ENCODE measurements at places on chromosomes 7 and 10. TPM values are rescaled to one million over a fixed set of nuclear protein-coding genes. Genes with fewer than 3 reads are reported as not detected.

DNA sequence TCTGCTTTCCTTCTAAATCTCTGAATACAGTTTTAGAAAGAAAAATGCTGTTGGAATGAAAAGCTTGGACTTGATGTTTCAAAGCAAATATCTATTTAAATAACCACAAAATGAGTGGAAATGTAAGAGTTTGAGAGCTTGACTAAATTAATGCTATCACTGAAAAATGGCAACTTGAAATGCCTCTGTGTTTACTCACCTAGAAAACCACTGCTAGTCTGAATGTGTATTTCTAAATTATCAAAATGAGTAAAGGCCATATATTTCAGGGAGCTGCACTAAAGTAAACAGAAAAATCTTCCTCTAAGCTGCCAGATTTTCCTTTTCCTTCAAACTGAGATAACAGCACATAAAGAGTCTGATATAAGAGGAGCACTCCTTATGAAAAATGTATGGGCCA, 87.9 kb downstream of the DPY19L1 start:
- DNase-seq = no peak
- no peaks in the 10 kb centered on the region for H3K27me3 ChIP-seq
- no peak overlapping the region for H3K4me3 ChIP-seq
- no peaks in the 10 kb centered on the region for H3K36me3 ChIP-seq

GRCh38 chr10:77159538-77160110, 478.0 kb downstream of the KCNMA1 start:
- no peak for DNase-seq
- H3K27ac ChIP-seq = no peak overlapping the region
- H3K36me3 ChIP-seq = no peaks in the 10 kb centered on the region
- no peaks in the 10 kb centered on the region for H3K27me3 ChIP-seq
- H3K4me1 ChIP-seq = peaks cover 60% of the 10 kb centered on the region

DNA sequence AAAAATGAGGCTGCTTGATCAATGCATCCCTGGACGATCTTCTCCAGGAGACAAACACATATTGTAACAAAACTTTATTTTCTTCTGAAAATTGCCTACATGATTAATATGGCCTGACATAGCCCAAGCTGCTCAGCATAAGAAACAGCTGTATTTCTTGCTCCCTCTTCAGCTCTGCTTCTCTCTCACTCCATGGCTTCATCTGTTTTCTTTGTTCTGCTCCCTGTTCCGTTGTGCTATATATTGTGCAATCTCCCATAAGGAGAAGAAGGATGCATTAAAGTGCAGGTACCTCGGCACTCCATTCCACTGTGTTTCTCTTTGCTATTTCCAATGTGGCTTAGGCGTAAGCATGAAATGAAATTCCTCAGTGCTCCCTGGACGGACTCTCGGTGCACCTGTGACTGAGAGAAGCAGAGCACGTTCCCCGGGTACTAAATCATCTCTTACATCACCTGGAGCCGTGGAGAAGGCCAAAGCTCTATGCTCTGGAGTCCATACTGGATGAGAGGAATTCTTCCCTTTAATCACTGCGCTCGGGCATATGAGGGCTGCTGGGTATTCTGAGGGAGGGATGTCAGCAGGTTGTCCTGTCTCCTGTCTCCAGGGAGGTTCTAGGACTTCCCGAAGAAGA, 254.3 kb downstream of the GALNT17 start:
- no peak overlapping the region for H3K27ac ChIP-seq
- no peaks in the 10 kb centered on the region for H3K4me1 ChIP-seq
- no peaks in the 10 kb centered on the region for H3K27me3 ChIP-seq
- H3K4me3 ChIP-seq = no peak overlapping the region
- peak; percentile 45 for DNase-seq
- no peaks in the 10 kb centered on the region for H3K36me3 ChIP-seq

DNA sequence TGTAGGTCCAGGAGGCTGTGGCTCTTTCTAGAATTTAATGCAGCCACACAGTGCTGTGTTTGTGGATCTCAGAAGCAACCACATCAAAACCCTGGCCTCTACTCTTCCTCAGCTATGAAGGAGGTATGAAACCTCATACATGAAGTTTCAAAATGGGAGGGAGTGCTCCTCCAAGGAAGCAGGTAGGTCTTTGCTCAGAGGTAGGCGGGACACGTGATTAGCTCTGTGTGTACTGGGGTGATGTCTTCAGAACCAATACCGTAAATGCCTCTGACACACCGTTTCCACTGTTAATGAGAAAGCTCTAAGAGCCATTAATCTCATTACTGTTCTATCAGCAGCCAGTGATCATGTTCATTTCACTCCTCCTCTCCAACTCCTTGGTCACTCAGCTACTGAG, 126.1 kb downstream of the PLXNA4 start:
- no peak for DNase-seq
- no peaks in the 10 kb centered on the region for H3K4me1 ChIP-seq
- H3K36me3 ChIP-seq = no peaks in the 10 kb centered on the region
- H3K27ac ChIP-seq = no peak overlapping the region

DNA sequence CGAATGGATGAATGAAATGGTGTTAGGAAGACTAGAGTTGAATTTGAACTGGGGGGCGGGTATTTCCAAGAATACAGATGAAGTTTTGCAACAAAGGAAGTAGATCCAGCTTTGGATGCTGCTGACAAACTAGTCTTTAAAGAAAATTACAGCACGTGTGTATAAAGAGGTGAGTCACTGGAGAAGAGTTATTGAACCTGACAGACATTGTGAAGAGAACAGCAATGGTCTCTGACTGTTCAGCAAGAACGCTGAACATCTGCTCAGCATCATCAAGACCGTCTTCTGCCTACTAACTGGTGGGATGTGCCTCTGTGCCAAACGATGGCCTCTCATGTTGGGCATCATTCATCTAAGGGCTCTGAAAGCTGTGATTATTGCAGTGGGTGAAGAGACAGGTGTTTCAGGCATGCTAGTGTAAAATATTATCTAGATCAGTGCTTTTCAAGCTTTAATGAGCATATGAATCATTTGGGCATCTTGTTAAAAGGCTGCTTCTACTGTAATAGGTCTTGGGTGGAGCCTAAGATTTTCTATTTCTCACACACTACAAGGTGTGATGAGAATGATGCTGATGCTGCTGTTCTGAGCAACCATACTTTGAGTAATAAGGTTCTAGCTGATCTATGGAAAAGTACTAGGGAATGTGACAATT, 291.3 kb downstream of the PTEN start:
- H3K4me3 ChIP-seq = no peak overlapping the region
- H3K27ac ChIP-seq = no peak overlapping the region

DNA sequence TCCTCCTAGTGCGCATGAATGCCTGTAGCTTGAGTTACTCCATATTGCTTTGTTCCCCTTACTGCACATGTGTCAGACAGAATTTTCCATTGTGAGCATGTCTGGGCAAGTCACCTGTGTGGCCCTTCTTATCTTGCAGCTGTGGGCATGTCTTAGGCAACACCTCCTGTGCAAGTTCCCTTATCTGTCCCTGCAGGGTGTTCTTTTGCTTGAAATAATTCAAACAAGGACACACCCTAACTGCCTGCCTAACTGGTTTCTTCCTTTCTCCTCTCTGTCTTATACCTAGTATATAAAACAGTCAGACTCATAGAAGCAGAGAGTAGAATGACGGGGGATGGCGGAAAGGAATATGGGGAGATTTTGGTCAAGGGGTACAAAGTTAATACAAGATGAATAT, 421.1 kb upstream of the SORCS1 start:
- H3K27ac ChIP-seq = no peak overlapping the region
- no peaks in the 10 kb centered on the region for H3K4me1 ChIP-seq
- no peaks in the 10 kb centered on the region for H3K27me3 ChIP-seq
- no peak for DNase-seq
- no peaks in the 10 kb centered on the region for H3K36me3 ChIP-seq

Gene GNGT1
- total RNA-seq = not detected

Gene VPS37D
- total RNA-seq = 1.3 TPM

DNA sequence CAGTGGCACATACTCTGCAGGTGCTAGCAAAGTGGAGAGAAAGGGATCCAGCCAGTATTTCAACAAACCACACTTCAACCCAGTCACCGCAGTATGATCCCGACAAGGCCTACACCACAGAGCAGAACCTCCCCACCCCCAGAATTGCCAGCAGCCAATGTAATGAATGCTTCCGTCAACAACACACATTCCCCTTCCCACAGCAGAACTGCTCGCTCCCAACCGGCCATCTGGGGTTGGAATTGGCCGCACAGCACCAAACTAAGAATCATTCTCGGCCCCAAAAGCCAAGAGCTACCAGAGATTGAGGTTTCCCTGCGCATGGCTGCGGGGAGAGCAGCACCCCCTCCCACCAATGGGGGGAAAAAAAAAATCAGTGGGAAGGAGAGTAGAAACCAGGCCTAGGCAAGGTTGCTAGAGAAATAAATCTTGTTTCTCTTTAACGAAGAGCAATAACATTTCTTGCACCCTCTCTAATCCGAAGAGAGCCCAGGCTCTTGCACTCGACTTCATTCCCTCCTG, 1.1 kb downstream of the WASL start:
- H3K27ac ChIP-seq = peak overlapping the region; percentile 99
- H3K27me3 ChIP-seq = no peaks in the 10 kb centered on the region
- H3K36me3 ChIP-seq = no peaks in the 10 kb centered on the region
- DNase-seq = peak; percentile 11
- H3K4me1 ChIP-seq = no peaks in the 10 kb centered on the region

GRCh38 chr10:67612577-67613537, 83.1 kb downstream of the CTNNA3 start:
- no peaks in the 10 kb centered on the region for H3K36me3 ChIP-seq
- no peaks in the 10 kb centered on the region for H3K4me1 ChIP-seq
- H3K4me3 ChIP-seq = no peak overlapping the region
- no peaks in the 10 kb centered on the region for H3K27me3 ChIP-seq

DNA sequence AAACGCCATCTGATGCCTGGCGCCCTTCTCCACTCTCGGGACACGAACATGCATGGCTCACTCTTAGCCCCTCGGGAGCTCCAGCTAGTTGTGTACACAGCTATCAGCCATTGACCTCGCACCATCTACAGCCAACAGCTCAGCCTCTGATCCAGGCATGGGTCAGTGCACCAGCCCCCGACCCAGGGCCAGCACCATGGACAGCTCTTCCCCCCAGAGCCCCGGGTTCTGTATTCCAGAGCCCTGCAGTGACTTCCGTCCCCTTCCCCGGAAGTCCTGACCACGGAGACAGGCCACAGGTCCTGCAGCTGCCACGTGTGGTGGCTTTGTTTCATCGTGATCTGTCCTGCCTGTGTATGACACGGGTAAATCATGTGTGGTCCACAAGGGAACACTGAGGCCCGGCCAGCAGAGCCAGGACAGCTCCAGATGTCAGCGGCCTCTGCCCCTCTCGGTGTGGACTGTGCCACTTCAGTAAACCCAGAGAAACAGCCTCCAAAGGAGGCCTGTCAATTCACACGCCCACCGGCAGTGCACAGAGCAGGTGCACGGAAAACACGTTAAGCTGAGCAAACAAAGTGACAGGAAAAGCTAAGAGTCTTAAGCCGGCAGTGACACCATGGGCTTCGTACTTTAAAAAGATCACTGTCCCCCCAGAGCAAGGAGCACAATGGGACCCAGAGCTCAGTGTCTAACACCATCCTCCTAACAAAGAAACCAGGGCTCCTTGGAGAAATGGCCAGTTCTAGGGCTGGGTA, 13.0 kb downstream of the STK32C start:
- no peaks in the 10 kb centered on the region for H3K36me3 ChIP-seq
- no peak for DNase-seq
- H3K4me1 ChIP-seq = no peaks in the 10 kb centered on the region

DNA sequence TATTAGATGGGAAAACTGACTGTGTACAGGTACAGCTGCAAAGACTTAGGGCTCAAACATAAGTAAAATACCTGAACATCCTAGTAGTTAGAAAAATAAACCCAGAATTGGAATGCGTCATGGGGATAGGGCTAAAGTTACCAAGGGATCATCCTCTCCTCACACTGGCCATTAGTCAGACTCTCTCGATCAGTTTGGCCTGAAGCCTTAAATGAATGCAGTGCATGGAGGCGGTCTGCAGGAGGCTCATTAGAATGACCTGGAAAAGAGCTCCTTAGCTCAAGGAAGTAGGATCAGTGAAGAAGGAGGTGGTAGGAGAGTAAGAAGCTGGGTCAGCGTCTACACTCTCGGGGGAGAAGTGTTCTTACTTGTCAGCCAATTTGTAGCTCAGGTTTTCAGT, 35.3 kb downstream of the DENND2A start:
- no peaks in the 10 kb centered on the region for H3K27me3 ChIP-seq
- no peak for DNase-seq
- no peaks in the 10 kb centered on the region for H3K36me3 ChIP-seq
- H3K4me1 ChIP-seq = no peaks in the 10 kb centered on the region
- no peak overlapping the region for H3K27ac ChIP-seq

DNA sequence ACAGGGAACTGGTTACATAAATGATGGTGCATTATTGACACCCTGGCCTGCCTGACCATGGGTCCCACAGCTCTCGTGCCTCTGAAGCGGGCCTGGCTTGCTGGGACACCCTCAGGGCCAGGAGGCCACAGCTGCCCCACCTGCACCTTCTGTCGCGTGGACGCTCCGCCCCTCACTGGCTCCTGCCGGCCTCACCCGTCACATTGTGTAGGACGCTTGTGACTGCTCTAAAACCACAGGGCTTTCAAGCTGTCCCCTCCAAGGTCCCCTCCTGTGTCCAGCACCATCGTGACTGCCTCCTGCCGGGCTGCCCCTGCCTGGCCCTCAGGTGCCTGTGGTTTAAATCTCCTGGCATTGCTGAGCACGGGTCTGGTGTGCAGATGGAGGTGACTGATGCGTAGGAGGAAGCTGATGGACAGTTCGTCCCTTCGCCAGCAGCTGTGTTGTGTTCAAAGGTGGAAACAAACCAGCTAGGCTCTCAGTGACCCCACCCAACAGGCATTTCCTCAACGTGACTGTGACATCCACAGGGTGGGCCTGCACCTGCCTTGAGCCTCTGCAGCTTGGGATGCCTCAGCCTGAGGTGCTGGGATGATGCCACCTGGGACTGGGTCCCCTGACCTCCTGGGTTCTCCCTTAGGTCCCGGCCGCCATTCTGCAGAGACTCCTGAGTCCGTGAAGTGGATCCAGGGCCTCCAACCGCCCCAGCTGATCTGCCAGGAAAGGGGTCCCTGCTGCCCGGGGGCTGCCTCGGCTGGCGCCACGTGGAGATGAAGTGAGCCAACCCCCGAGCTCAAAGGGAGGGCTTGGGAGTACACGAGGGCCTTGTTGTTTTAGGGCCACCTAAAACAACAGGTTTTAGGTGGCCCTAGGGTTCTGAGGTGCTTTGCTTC, 148.5 kb downstream of the WDR37 start:
- H3K27ac ChIP-seq = no peak overlapping the region
- H3K27me3 ChIP-seq = no peaks in the 10 kb centered on the region
- no peaks in the 10 kb centered on the region for H3K4me1 ChIP-seq
- no peak for DNase-seq
- no peak overlapping the region for H3K4me3 ChIP-seq

DNA sequence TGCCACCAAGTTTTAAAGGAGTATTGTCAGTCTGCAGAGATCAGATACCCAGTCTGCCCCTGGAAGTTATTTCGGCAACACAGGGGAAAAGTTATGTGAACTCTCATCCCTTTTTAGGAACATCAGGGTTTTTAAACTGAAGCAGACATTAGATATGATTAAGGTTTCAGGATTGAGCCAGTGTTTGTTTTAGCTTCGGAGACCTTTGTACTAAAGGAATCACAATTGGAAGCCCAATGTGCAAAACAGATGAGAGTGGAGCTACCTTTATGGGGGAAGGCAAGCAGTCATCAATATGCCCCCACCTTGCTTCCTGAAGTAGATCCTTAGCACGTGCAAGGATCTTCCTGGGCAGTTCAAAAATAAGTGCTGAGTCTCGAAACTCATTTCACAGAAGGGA, 39.5 kb downstream of the ETV1 start:
- H3K4me3 ChIP-seq = no peak overlapping the region
- H3K4me1 ChIP-seq = no peaks in the 10 kb centered on the region
- H3K27me3 ChIP-seq = no peaks in the 10 kb centered on the region
- DNase-seq = no peak

All from ascending aorta (tissue), 2 donors.